ENCODE measurements at places on chromosomes 1 and 21.

- no peak for DNase-seq
Measured at GRCh38 chr1:38308780-38309179, 262.2 kb upstream of the POU3F1 start.

DNA sequence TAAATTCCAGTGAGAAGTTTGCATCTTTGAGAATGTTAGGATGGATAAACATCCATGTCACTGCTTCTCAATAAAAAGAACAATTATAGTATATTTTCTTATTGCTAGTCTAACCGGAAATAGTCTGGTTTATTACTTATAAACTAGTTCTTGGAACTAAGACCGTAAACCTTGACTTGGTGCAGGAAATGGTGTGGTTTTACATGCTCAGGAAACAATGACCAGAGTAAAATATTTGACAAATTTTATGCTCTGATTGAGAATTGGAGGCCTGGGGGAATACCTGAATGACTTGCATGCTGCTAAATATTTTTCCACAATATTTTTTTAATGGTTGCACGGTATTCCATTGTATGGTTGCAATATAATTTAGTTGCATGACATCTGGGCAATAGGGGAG is 76.3 kb downstream of the XCL2 start:
- no peak for DNase-seq

GRCh38 chr1:944341-945325 is 14.4 kb downstream of the NOC2L start:
- DNase-seq, result no peak

DNA sequence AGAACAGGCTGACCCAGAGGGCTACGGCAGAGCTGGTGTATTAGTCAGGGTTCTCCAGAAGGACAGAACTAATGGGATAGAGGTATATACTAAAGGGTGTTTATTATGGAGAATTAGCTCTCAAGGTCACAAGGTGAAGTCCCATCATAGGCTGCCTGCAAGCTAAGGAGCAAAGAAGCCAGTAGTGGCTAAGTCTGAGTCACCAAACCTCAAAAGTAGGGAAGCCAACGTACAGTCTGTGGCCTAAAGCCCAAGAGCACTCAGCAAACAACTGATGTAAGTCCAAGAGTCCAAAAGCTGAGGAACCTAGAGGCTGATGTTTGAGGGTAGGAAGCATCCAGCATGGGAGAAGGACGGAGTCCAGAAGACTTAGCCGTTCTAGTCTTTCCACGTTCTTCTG is 179.2 kb downstream of the BACH1 start:
- no peak for DNase-seq

- DNase-seq, result no peak
Measured at GRCh38 chr1:64280001-64280400, 76.6 kb downstream of the UBE2U start.
